ENCODE measurements at places on chromosomes 4 and X. TPM values are rescaled to one million over a fixed set of nuclear protein-coding genes. Genes with fewer than 3 reads are reported as not detected.

GRCh38 chr4:40550948-40551462, 78.7 kb downstream of the RBM47 start:
- no peak for DNase-seq

DNA sequence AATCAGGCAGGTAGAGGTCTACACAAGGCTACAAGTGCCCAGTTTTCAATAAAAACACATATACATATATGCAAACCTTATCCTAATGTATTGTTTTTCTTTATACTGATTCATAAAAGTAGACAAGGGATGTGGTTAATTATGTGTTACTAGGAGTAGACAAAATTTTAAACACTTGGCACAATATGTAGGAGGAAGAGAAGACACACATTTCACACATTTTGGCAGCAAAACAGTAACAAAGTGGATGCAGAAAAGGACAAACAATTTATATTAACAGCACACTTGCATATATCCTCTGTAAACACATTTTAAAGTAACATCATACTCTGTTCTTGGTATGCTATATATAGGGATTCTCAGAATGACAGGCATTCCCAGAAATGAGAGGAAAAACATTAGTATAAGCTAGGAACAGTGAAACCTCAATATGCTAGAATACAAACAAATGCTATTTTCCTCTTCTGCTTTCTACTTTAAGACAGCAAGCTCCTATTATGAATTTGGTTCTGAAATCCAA, 63.8 kb downstream of the GPRIN3 start:
- no peak for DNase-seq

GRCh38 chr4:98260579-98261404, at the start of gene RAP1GDS1:
RAP1GDS1 (plus strand) TSS chr4:98261384; CDS start chr4:98261566, 182 bp downstream.
- peak; percentile 97 for DNase-seq

Gene CDKL2
- total RNA-seq, result 1.1 TPM

GRCh38 chr4:4320951-4321714, 31.1 kb downstream of the ZBTB49 start:
- no peak for DNase-seq

- DNase-seq, result no peak
Observed at GRCh38 chr4:90118527-90119195, 8.5 kb upstream of the CCSER1 start.

- no peak for DNase-seq
Observed at GRCh38 chrX:48471504-48471903, 1.4 kb upstream of the SLC38A5 start.

GRCh38 chrX:8453611-8454010, 11.0 kb upstream of the VCX3B start:
- DNase-seq, result no peak

GRCh38 chrX:42943051-42943974, 165.3 kb upstream of the PPP1R2C start:
- no peak for DNase-seq

DNA sequence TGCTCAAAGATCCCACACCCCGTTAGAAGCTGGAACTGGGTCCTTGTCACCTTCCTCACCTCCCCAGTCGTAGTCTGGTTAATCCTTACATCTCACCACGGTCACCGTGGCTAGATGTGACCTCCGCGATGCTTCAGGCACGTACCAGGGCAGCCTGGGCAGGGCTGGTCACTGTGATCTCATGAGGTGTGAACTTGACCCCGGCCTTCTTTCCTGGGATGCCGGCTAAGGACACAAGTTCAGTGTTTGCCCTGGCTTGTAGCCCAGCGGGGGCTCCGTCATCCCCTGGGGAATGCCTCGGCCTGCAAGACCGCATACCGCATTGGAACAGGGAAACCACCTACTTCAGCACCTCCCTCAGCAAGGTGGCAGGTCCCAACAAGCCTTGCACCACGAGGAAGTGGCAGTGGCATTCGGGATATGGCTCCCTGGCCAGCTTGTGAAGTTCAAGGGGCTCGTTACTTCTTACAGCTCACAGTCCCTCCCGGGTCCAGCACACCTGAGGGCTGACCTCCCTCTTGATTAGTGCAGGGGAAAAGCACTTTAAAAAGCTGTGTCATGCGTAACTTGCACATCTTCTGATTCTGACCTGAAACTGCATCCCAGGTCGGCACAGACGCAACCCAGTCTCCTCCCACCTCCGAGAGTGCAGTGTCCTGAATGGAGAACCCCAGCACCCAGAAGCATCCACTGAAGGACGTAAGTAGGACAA, 25.9 kb downstream of the NOP14 start:
- peak; percentile 88 for DNase-seq

Gene ETDA
- not detected for total RNA-seq

Gene TBC1D8B
- total RNA-seq, result 11.1 TPM

DNA sequence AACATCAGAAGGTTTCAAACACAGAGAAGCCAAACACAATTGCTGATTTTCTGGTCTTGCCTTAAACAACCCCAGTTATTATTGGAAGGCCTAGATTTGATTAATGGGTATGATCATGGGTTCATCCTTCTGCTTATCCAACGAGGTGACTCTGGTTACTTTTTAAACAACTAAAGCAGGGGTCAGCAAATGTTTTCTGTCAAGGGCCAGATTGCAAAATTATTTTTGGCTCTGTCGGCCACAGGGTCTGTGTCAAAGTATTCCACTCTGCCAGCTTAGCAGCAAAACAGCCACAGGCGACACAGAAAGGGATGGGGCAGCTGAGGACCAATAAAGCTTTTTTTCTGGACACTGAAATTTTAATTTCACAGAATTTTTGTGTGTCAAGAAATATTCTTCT, 249.1 kb upstream of the STS start:
- no peak for DNase-seq

DNA sequence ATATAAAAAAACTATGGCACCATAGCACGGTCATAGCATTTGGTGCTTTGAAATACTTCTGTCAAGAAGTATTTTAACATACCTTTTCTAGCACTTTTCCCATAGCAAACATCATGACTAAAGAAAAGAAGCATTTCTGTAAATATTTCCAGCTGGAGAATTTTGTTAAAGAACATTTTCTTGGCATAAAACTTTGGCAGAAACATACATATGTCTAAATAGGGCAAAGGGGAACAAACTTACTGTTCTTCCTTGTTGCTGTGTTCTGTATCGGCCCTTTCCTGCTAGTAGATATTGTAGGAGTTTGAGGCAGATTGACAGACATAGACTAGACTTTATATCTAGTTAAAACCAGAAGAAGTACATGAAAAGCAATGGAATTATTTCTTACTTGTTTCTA, 2368.5 kb downstream of the PCDH7 start:
- DNase-seq, result no peak

Gene TIMM8A
- 16.7 TPM for total RNA-seq

DNA sequence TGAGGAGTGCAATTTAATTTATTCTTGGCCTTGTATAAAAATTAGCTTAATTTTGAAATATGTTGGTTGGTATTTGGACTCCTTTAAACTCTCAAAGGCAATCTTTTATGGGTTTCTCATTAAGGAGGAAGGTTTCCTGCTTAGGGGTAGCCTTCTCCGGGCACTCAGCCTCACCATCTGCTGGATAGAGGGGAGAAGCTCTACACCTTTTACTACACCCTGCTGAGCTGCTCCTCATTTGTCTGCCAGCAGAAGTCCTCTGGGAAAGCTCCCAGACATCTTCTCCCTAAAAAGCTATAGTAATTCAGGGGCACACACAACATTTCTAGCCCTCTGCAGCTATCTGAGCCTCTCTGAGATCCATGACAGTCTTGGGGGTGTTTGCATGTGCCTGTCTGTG, 179.1 kb downstream of the SOWAHB start:
- no peak for DNase-seq

Gene TMPRSS11D
- total RNA-seq, result not detected

DNA sequence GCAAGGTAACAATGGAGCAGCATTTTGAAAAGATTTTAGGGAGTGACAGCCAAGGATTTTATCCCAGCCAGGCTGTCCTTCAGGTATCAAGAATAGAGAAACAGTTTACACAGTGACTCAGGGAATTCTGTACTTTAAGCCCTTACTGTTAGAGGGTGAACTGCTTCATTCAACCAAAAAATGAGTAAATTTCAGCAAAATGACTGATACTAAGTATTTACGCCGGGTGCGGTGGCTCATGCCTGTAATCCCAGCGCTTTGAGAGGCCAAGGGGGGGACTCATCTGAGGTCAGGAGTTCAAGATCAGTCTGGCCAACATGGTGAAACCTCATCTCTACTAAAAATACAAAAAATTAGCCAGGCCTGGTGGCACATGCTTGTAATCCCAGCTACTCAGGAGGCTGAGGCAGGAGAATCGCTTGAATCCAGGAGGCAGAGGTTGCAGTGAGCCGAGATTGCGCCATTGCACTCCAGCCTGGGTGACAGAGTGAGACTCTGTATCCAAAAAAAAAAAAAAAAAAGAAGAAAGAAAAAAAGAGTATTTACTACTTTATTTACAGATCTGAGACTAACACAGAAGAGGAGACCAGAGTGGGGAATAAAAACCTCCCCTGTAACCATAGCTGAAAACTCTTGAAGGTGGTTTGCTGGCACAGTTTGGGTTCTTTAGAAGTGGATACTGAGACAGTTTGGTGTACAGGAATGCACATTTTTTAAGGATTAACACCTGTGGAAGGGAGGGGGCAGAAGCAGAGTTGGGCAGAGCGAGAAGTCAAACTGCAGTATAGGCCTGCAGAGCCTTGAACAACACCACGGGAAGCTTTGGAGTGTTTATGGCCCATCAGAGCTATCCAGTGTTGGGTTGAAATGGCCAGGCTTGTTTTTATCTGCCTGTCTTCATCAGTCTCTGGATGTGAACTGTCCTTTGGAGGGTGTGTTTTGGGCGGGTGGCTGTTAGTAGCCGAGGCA, 40.5 kb downstream of the TMEM131L start:
- DNase-seq, result no peak

DNA sequence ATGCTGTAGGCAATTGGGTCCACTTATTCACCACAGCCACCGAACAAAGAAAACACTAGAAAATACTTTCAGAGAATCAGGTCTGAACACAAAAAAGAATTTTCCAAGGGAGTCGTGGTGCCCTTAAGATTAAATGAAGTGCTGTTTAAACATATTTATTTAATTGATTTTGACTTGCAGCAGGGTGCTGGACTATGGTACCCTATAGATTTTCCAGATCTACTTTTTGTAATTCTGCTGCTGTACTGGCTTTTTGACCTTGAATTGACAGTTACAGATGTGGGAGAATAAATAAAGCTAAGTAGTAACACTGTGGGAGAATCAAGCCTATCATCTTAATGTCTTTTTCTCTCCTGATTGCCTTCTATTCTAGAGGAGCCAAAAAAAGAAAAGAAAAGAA, 735.3 kb upstream of the FTHL17 start:
- DNase-seq, result no peak

All from ureter (tissue), 1 donor.